ENCODE measurements at places on chromosomes 12 and 14. TPM values are rescaled to one million over a fixed set of nuclear protein-coding genes. Genes with fewer than 3 reads are reported as not detected.

- DNase-seq, result no peak
- no peaks in the 10 kb centered on the region for H3K36me3 ChIP-seq
- H3K27ac ChIP-seq, result no peak overlapping the region
- H3K4me1 ChIP-seq, result no peaks in the 10 kb centered on the region
Measured at GRCh38 chr14:23047034-23047634, 5.1 kb downstream of the PSMB11 start.

DNA sequence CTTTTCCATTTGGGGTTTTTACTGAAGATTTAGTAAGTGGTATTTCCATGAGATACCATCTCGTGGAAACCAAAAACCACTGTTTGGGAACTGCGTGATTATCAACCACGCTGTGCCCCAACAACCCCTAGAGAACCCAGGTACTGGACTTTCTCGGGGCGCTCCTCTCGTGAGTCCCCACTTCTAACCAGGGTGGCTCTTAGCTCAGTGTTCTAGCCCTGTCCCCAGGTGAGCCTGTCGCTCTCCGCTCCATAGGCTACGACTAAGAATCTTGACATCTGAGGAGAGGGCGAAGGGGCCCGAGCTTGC, 686 bp downstream of the MCRS1 start:
- no peak overlapping the region for H3K27ac ChIP-seq
- no peak for DNase-seq
- H3K4me3 ChIP-seq, result peak overlapping the region; percentile 89
- H3K27me3 ChIP-seq, result no peaks in the 10 kb centered on the region
- H3K4me1 ChIP-seq, result peaks cover 13% of the 10 kb centered on the region

- no peak for DNase-seq
- H3K4me1 ChIP-seq, result no peaks in the 10 kb centered on the region
- H3K27ac ChIP-seq, result no peak overlapping the region
- H3K36me3 ChIP-seq, result no peaks in the 10 kb centered on the region
- H3K27me3 ChIP-seq, result no peaks in the 10 kb centered on the region
- no peak overlapping the region for H3K4me3 ChIP-seq
Measured at GRCh38 chr12:84756961-84757360, 155.6 kb downstream of the SLC6A15 start.

GRCh38 chr12:101490286-101490920, 15.3 kb downstream of the SPIC start:
- no peak overlapping the region for H3K4me3 ChIP-seq
- H3K4me1 ChIP-seq, result no peaks in the 10 kb centered on the region
- no peaks in the 10 kb centered on the region for H3K27me3 ChIP-seq
- H3K27ac ChIP-seq, result no peak overlapping the region
- DNase-seq, result no peak

GRCh38 chr12:105319691-105320209, 10.7 kb upstream of the C12orf75 start:
- no peaks in the 10 kb centered on the region for H3K36me3 ChIP-seq
- no peak overlapping the region for H3K27ac ChIP-seq
- H3K27me3 ChIP-seq, result peaks cover 20% of the 10 kb centered on the region

DNA sequence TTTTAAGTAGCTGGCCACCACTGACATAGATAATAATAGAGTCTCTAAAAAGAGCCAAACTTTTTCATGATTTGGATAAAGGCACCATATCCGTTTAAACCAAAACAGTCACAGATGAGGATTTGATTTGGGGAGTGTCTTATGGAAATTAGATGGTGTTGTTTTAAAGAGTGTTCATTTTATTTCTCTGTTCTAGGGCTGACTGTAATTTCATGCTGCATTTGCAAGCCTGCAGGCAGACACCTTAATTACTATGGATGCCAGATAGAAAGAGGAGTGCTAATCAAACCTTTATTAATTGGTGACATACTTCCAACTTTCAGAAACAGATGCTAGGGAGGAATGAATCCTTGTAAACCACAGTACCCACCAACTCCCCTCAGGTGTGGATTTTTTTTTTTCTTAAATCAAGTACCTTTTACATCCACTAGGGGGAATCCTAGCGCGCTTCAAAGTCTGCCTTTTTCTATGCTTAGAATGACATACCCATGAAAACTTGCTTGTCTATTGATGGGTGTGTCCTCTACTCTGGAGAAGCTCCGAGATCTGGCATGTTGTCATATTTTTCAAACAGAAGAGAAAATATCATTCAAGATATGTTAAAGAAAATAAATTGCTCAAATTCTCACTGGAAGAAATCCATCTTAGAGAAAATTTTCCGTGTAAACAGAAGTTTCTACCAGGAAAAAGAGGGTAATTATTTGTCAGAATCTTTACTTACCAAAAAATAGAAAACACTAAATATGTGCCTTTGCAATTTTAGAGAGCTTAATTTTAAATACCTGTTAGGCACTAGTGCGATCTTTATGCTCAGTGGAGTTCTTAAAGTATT, 14.2 kb upstream of the PLXNC1 start:
- no peaks in the 10 kb centered on the region for H3K27me3 ChIP-seq
- no peak overlapping the region for H3K4me3 ChIP-seq
- H3K4me1 ChIP-seq, result no peaks in the 10 kb centered on the region
- peak; percentile 9 for DNase-seq

GRCh38 chr14:91108941-91109611, 4.8 kb upstream of the DGLUCY start:
- peaks cover 8% of the 10 kb centered on the region for H3K4me1 ChIP-seq
- DNase-seq, result no peak
- no peak overlapping the region for H3K27ac ChIP-seq
- no peaks in the 10 kb centered on the region for H3K27me3 ChIP-seq

- no peak for DNase-seq
- no peaks in the 10 kb centered on the region for H3K36me3 ChIP-seq
- H3K27ac ChIP-seq, result no peak overlapping the region
- no peak overlapping the region for H3K4me3 ChIP-seq
Measured at GRCh38 chr14:76941544-76941943, 87.0 kb downstream of the IRF2BPL start.

DNA sequence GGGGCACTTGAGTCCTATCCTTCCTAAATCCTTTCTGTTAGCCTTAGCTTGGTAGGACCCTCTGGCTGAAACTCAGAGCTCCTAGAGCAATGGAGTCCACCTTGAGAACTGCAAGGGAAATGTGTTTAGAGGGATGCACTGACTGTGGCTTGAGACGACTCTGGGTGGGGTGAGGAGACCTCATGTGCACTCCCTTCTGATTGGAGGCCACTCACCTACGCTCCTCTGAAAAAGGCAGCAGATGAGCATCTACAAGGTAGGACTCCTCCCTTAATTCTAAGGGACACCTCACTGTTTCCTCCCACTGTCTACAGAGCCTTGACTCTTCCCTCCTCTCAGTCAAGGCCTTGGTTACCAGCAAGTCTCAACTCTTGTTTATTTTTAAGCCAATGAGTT, 1.0 kb downstream of the MAP3K12 start:
- no peak overlapping the region for H3K4me3 ChIP-seq
- peaks cover 30% of the 10 kb centered on the region for H3K4me1 ChIP-seq
- H3K36me3 ChIP-seq, result no peaks in the 10 kb centered on the region
- no peak for DNase-seq

DNA sequence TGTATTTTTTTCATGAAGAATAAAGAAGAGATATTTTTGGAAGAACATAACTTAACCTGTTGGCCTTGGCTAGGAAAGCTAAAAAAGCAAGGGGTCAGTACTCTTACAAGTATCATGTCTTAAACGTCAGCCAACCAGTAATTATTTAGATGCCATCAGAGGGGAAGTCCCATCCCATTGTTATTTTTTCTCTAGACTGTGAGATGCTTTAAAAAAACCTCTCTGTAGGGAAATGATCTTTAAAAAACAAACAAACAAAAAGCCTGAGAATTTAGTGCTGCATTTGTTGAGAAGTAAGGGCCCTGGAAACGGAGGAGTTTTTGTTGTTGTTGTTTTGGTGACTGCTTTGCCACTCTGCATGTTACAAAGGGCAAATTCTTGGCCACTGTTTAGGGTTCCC, 474.0 kb downstream of the ZFP36L1 start:
- H3K27ac ChIP-seq, result no peak overlapping the region
- no peaks in the 10 kb centered on the region for H3K27me3 ChIP-seq
- no peaks in the 10 kb centered on the region for H3K4me1 ChIP-seq
- H3K4me3 ChIP-seq, result no peak overlapping the region
- H3K36me3 ChIP-seq, result no peaks in the 10 kb centered on the region

- H3K27me3 ChIP-seq, result no peaks in the 10 kb centered on the region
- no peak overlapping the region for H3K4me3 ChIP-seq
- no peak overlapping the region for H3K27ac ChIP-seq
- peak; percentile 49 for DNase-seq
- H3K36me3 ChIP-seq, result no peaks in the 10 kb centered on the region
- no peaks in the 10 kb centered on the region for H3K4me1 ChIP-seq
Measured at GRCh38 chr14:20477211-20477876, 8.1 kb downstream of the PNP start.

GRCh38 chr14:73903028-73903427, 16.4 kb downstream of the ZNF410 start:
- peaks cover 46% of the 10 kb centered on the region for H3K36me3 ChIP-seq
- H3K27me3 ChIP-seq, result no peaks in the 10 kb centered on the region
- DNase-seq, result no peak
- H3K4me3 ChIP-seq, result no peak overlapping the region

- H3K4me3 ChIP-seq, result no peak overlapping the region
- H3K4me1 ChIP-seq, result no peaks in the 10 kb centered on the region
- no peaks in the 10 kb centered on the region for H3K36me3 ChIP-seq
- no peak for DNase-seq
- no peaks in the 10 kb centered on the region for H3K27me3 ChIP-seq
Measured at GRCh38 chr12:74488134-74488533, 49.5 kb upstream of the ATXN7L3B start.

DNA sequence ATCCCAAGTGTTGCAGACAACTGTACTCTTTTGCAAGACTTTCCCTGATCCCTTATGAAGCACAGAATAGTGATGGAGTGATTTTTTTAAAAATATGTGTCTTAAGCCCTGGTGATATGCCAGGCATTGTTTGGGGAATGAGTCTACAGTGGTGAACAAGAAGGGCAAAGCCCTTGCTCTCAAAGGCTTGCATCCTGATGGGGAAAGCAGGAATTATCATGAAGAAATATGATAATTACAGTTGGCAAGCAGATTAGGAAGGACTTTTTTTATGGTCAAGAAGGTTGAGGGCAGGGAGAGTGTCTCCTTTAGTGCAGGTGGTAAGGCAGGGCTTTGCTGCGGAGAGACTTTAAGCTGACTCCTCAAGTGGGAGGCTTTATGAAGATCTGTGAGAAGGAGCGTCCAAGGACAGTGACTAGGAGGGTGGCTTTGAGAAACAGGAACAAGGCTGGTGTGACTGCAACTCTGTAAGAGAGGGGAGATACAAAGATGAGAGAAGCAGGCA, 100.2 kb downstream of the SYNE2 start:
- H3K27ac ChIP-seq, result no peak overlapping the region
- no peak for DNase-seq
- no peaks in the 10 kb centered on the region for H3K4me1 ChIP-seq
- H3K4me3 ChIP-seq, result no peak overlapping the region

GRCh38 chr12:121061831-121062230, 22.8 kb upstream of the OASL start:
- H3K27ac ChIP-seq, result no peak overlapping the region
- H3K4me1 ChIP-seq, result 0 out of 2 replicates have a peak, but pooled peaks cover 3% of the 10 kb centered on the region
- H3K36me3 ChIP-seq, result no peaks in the 10 kb centered on the region
- H3K27me3 ChIP-seq, result no peaks in the 10 kb centered on the region

- H3K4me1 ChIP-seq, result no peaks in the 10 kb centered on the region
- H3K4me3 ChIP-seq, result no peak overlapping the region
- H3K27ac ChIP-seq, result no peak overlapping the region
- no peak for DNase-seq
Measured at GRCh38 chr14:102913341-102914211, 8.9 kb upstream of the AMN start.

- no peaks in the 10 kb centered on the region for H3K4me1 ChIP-seq
- no peak overlapping the region for H3K27ac ChIP-seq
- H3K4me3 ChIP-seq, result no peak overlapping the region
Measured at GRCh38 chr14:44162197-44162596, 344.9 kb downstream of the FSCB start.

DNA sequence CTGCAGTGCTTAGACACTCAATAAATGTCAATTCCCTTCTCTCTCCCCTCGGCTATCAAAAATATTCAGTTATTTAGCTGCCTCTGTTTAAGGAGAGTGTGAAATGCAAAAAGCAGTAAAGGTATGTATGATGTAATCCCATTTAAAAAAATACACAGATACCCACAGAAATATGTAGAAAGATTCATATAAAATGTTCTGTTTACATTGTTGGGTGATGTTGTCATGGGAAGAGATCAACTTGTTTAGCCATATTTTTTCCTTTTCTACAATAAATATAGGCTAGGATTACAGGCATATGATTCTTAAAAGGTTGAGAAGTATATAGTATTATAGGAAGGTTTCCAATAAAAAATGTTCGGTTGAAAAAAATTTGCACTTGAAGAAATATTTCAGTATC, 7.8 kb downstream of the PPP2R3C start:
- H3K27me3 ChIP-seq, result no peaks in the 10 kb centered on the region
- no peaks in the 10 kb centered on the region for H3K36me3 ChIP-seq
- no peaks in the 10 kb centered on the region for H3K4me1 ChIP-seq
- DNase-seq, result no peak
- H3K27ac ChIP-seq, result no peak overlapping the region

GRCh38 chr12:71503579-71504391, 64.2 kb downstream of the LGR5 start:
- peaks cover 5% of the 10 kb centered on the region for H3K4me1 ChIP-seq
- no peak for DNase-seq
- H3K27me3 ChIP-seq, result no peaks in the 10 kb centered on the region
- H3K27ac ChIP-seq, result no peak overlapping the region
- H3K4me3 ChIP-seq, result no peak overlapping the region

DNA sequence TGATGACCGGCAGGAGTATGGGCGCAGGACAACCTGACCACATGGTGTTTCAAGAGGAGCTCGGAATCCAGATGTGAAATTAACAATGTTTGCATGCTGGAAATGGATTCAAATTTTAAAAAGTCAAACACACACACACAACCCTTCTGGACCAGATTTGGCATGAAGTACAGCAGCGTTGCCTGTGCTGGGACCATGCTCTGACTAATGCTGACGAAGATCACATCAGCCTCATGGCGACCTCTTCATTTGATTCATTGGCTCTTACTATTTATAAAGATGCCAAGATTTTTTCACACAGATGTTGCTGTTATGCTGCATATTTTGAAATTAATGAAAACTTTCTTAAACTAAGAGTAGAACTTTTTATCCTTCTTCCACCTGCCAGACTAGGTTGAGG, 926.6 kb upstream of the TMEM132C start:
- H3K4me1 ChIP-seq, result no peaks in the 10 kb centered on the region
- no peak overlapping the region for H3K4me3 ChIP-seq
- no peaks in the 10 kb centered on the region for H3K27me3 ChIP-seq

- DNase-seq, result peak; percentile 46
- no peak overlapping the region for H3K27ac ChIP-seq
- H3K4me1 ChIP-seq, result peaks cover 31% of the 10 kb centered on the region
- H3K36me3 ChIP-seq, result no peaks in the 10 kb centered on the region
- H3K4me3 ChIP-seq, result no peak overlapping the region
Measured at GRCh38 chr12:6180268-6181051, 19.7 kb upstream of the CD9 start.

Gene CLEC4E
- not detected for total RNA-seq

Gene MAP1LC3B2
- total RNA-seq, result 1.4 TPM

Gene RIPK3
- 6.4 TPM for total RNA-seq

Gene MDGA2
- total RNA-seq, result not detected

Gene FGD4
- total RNA-seq, result 28.3 TPM
